ENCODE measurements at places on chromosomes 1 and 21.

- DNase-seq: no peak
Measured at GRCh38 chr1:56061824-56062223, 517.5 kb downstream of the PLPP3 start.

DNA sequence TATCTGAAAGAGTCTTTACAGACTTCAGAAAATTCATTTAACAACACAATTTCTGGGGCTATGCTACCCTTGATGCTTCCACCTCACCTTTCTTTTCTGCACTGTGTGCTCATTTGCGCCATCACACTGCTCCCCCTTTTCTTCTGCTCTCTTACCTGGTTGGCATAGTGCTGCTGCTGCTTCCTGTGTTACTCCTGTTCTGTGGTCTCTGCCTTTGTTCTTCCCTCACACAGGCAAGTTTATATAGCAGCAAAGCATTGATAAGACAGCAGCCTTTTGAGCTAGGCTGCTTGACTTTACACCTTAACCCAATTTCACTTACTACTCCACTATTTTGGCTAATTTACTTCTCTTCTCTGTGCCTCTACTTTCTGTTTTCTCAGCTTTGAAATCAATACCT, 18.3 kb downstream of the SGIP1 start:
- no peak for DNase-seq

DNA sequence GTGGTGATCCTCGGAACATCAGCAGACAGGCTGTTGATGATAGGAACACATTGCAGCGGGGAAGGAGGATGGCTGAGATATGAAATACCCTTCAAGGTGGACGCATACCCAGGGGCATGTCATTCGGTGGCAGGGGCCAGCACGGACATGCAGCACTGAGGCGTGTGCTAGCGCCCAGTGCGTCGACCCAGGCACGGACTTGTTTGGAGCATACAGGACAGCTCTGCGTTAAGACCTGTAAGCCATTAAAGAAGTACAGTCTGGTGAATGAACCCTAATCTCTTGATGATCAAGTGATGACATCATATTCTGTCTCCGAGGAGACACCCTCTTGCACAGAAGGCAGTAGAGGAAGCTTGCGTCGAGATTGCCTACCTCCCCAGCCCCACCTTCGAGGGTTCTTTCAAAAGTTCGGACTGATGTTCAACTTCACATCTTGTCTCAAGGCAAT, 63.6 kb upstream of the KIF26B start:
- DNase-seq: no peak

DNA sequence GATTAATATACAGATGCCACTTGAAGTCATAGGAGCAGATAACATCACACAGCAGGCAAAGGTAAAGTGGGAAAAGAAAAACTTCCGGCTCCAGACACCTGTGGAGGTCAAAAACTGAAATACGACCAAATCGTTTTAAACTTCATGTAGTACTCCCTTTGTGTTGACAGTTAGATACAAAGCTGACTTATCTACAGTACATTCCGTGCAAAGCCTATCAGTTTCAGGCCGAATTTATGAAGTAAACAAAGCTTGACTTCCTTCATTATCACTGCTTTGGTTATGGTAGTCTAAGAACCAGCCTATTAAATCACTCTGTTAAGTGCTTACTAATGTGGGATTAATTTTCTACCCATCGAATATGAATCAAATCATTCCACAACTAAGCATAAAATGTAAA, 156.3 kb downstream of the SMYD3 start:
- DNase-seq: no peak

- DNase-seq: no peak
Measured at GRCh38 chr1:231203259-231204057, 37.6 kb upstream of the GNPAT start.

DNA sequence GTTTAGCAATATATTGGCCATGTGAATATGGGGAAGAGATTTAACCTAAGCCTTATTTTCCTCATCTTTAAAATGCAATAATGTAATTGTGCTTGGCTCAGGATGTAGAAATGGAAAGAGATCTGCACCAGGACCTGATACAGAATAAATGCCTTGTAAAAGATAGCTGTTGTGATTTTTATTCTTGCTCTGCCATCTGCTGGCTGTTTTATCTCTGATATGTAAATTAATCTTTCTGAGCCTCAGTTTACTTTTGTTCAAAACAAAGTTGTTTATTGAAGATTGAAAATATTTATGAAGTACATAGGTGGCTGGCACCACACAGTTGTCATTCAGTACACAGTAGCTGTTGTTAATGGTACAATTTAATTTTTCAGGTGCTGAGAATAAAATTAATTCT, 21.9 kb downstream of the ZYG11B start:
- no peak for DNase-seq

GRCh38 chr1:162197615-162198421, 128.3 kb downstream of the NOS1AP start:
- no peak for DNase-seq

DNA sequence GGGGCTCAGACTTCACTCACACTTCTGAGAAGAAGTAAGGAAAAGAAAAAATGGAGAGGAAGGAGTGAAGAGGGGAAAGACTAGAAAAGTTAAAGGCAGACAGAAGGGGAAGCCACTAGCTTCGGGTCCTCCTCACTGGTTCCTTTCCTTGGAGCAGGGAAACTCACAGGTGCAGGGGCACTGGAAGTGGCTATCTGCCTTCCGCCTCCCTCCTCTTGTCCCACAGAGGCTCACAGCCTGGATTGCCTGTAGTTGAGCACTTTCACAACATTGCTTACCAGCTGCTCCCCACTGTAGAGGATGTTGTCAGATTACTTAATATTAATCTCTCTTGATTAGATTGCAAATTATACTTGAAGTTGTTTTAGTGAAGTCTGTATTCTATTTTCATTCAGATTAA, 21.6 kb upstream of the ABCA4 start:
- DNase-seq: no peak

- DNase-seq: peak; percentile 68
Measured at GRCh38 chr1:36323636-36324352, at the start of gene EVA1B. Gene EVA1B (minus strand): TSS chr1:36323645. CDS start chr1:36323037, 608 bp downstream.

- no peak for DNase-seq
Measured at GRCh38 chr1:230753586-230754251, 6.5 kb downstream of the CAPN9 start.

DNA sequence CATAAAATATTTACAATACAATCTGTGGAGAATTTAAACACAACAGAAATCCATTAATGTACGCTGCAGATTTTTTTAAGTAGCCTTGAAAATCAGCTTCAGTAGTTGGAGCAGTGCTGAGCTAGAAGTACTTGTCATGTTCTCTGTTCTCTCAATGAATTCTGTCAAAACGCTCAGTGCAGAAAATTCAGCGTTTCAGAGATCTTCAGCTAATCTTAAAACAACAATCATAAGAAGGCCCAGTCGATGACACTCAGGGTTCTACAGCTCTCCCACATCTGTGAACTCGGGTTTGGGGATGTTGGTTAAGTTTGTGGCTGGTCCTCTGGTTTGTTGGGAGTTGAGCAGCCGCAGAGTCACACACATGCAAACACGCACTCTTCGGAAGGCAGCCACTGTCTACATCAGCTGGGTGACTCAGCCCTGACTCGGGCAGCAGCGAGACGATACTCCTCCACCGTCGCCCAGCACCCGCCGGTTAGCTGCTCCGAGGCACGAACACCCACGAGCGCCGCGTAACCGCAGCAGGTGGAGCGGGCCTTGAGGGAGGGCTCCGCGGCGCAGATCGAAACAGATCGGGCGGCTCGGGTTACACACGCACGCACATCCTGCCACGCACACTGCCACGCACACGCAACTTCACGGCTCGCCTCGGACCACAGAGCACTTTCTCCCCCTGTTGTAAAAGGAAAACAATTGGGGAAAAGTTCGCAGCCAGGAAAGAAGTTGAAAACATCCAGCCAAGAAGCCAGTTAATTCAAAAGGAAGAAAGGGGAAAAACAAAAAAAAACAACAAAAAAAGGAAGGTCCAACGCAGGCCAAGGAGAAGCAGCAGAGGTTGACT, 161.2 kb downstream of the RUNX1 start:
- DNase-seq: peak; percentile 53

- no peak for DNase-seq
Measured at GRCh38 chr1:5548266-5548665, 444.0 kb downstream of the NPHP4 start.

DNA sequence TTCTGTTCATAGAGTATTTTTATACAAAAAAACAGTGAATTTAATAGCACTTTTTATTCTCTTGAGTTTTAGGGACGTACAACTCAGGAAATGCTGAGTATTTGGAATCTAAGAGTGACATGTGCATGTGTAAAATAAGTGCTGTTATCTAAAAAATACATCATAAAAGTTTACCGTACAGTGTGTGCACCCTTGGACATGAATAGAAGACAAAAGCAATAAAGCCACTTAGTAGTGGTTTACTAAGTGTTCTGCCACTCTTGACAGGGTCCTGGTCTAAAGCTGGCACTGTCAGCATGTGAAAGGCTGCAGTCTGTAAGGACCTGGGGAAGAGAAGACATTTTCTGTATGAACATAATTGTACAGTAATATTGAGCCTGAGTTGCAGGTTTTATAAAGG, 51.0 kb downstream of the LAMC1 start:
- no peak for DNase-seq

DNA sequence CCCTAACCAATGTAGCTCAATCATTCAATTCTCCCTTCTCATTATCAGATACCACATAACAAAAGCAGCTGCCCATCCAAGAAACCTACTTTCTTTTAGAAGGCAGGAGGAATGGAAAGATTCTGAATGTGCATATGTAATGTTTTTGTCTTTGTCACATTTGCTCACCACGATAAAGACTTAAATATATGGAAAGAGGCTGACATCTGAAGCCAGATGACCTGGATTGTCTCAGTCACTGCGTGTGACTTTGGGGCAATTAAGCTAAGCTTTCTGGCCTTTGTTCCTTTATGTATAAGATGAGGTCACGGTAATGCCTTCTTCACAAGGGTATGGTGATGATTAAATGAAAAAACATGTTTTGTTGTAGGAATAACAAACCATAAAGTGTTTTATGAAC, 42.6 kb downstream of the LRRC52 start:
- DNase-seq: no peak

- no peak for DNase-seq
Measured at GRCh38 chr1:98947071-98947470, 57.6 kb downstream of the PLPPR5 start.

DNA sequence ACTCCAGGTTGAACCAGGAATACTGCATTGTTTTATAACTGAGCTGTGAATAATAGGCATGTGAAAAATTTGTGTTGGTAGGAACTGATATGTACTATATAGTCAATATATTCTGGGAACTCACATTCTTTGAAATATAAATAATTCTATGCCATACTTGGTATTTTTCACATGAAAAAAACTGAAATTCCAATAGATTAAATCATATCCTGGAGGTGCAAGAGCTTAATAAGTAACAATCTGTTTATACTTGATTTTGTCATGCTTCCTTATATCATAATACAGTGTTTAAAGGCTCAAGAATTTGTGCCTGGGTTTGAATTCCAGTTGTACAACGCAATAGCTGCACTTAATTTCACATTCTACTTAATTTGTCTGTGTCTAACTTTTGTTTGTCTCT, 387.0 kb downstream of the USP25 start:
- DNase-seq: no peak

GRCh38 chr1:244598611-244599010, 54.3 kb upstream of the DESI2 start:
- DNase-seq: no peak

DNA sequence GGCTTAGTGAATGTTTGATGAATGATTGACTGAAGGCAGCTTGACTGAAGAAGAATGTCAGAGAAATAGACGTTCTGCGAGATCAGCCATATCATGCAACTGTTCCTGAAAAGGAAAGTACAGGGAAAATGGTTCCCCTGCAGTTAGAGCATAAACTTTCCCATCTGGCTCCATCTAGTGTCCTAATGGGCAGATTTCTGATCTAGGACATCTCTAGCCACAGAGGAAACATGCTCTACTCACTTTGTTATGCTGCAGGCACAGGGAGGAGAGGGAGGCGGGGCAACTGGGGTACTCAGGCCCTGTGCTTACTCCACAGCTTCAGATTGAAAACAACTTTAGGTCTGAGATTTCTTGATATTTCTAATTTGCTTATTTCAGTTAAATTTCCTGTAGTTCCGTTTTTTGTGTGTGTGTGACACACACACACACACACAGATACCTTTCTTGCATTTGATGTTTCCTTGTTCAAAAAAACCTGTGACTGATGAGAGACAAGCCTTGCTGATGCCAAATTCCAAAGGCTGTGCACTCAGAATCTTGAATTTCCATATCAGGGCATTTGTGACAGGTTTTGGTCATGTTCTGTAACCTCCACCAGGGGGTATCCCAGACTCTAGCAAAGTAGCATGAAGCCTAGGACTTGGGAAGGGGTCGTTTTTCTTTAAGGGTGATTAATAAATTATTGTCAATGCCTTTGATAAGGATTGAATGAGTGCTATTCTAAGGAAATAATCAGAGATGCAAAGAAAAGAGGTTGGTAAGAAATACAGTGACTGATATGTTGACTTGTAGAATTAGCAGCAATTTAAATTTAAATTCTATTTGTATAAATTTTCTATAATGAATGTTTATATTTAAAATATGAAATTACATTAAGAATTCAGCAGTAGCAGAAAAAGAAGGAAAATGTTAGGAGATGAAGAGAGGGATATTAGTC, 139.7 kb upstream of the BEND5 start:
- no peak for DNase-seq

DNA sequence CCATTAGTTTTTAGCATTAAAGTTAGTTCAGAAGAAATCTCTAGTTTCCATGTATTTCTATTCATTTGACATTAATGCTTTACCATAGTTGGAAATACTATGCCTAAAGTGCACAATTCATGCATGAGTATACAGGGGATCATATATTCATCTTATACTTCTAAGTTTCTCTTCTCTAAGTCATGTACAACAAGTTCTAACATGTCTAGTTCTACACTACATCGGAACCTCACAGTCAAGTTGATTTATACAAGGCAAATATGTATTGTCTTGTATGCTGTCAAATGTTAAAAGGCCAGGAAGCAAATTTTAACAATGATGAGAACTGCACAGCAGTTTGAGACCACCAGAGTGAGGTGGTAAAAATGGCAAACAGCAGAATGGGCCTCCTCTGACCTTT, 22.9 kb upstream of the MOB3C start:
- DNase-seq: no peak

GRCh38 chr21:27808923-27809322, 842.0 kb upstream of the ADAMTS5 start:
- no peak for DNase-seq

DNA sequence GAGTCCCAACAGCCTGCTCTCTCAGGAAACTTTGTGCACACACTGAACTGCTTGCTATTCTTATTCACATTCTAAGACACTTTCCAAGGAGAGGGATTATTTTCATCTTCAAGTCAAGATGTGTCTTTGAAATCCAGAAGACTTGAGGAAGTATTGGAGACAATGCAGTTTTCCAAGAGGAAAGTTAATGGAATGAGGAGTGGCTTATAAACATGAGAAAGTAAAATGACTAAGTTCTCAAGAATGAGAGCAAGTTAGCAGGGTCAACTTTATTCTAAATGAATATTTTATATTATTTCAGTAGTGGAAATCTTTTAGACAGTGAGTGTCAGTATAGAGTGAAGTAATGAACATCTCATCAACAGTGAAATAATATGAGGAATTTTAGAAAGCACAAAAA, 1239.3 kb downstream of the MRPL39 start:
- no peak for DNase-seq

DNA sequence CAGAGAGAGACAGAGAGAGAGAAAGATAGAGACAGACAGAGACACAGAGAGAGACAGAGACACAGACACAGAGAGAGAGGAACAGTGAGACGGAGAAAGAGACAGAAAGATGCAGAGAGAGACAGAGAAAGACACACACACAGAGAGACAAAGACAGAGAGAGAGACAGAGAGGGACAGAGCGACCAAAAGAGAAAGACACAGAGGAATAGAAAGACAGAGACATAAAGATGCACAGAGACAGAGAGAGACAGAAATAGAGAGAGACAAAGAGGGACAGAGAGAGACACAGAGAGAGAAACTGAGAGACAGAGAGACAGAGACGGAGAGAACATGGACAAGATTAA, 16.5 kb downstream of the WNT3A start:
- DNase-seq: no peak

All from 8988T (cell line).